ENCODE measurements at places on chromosomes 16 and 17.

- DNase-seq = no peak
Observed at GRCh38 chr17:83091257-83092141, 12.1 kb downstream of the METRNL start.

- DNase-seq = no peak
Observed at GRCh38 chr16:2820836-2821486, 3.9 kb downstream of the PRSS21 start.

GRCh38 chr16:31191697-31192428 is 10.7 kb downstream of the PYCARD start:
- no peak for DNase-seq

DNA sequence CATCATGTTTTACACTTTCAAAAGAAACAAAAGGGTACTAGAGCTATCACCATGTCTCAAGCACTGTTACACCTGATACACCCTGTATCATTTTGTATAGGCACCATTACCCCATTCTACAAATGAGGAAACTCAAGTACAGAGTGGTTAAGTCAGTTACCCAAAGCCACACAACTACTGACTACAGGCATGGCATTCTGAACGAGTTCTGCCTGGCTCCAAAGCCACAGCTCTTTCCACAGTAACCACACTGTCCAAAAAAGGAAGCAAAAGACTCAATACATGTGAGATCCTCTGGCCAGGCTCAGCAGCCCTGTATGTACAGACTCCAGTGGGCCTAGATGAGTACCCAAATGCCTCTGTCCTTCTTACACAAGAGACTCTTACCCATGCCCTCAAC is 4.7 kb downstream of the DYNC1LI2 start:
- DNase-seq = no peak

- DNase-seq = no peak
Observed at GRCh38 chr16:88415713-88416323, 33.1 kb downstream of the ZNF469 start.

GRCh38 chr16:31329671-31330552 is 25.1 kb upstream of the ITGAX start:
- DNase-seq = no peak
